ENCODE measurements at places on chromosomes 3 and 15.

GRCh38 chr15:47374222-47374621, 343.1 kb upstream of the SEMA6D start:
- no peaks in the 10 kb centered on the region for H3K27me3 ChIP-seq
- no peaks in the 10 kb centered on the region for H3K4me1 ChIP-seq
- H3K36me3 ChIP-seq = no peaks in the 10 kb centered on the region
- no peak overlapping the region for H3K27ac ChIP-seq
- no peak overlapping the region for H3K4me3 ChIP-seq

GRCh38 chr3:16076564-16076963, 97.9 kb upstream of the GALNT15 start:
- H3K27ac ChIP-seq = no peak overlapping the region
- no peaks in the 10 kb centered on the region for H3K4me1 ChIP-seq
- DNase-seq = no peak
- H3K36me3 ChIP-seq = no peaks in the 10 kb centered on the region
- no peaks in the 10 kb centered on the region for H3K27me3 ChIP-seq

DNA sequence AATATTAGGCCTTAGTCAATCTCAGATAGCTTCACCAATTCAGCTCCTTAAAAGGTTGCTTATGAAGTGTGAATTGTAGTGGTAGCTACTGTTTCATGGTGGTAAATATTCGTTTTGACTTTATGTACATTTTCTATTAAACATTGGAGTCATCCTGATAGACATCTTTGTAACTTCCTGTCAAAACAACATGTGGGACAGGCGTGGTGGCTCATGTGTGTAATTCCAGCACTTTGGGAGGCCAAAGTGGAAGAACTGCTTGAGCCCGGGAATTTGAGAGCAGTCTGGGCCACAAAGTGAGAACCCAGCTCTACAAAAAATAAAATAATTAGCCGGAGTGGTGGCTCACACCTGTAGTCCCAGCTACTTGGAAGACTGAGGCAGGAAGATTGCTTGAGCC, 2.0 kb upstream of the TRIM59 start:
- no peak overlapping the region for H3K4me3 ChIP-seq
- no peak overlapping the region for H3K27ac ChIP-seq

- no peak overlapping the region for H3K27ac ChIP-seq
- H3K36me3 ChIP-seq = no peaks in the 10 kb centered on the region
- no peaks in the 10 kb centered on the region for H3K4me1 ChIP-seq
- no peak for DNase-seq
Observed at GRCh38 chr3:100802126-100802525, 92.8 kb downstream of the TFG start.

All from CD4-positive, alpha-beta T cell (primary cell).